HCT116 (cell line): ENCODE measurements at places on chromosomes 11 and 22.
A peak's percentile ranks its signal among the peaks of the same experiment; 100 is the strongest.

DNA sequence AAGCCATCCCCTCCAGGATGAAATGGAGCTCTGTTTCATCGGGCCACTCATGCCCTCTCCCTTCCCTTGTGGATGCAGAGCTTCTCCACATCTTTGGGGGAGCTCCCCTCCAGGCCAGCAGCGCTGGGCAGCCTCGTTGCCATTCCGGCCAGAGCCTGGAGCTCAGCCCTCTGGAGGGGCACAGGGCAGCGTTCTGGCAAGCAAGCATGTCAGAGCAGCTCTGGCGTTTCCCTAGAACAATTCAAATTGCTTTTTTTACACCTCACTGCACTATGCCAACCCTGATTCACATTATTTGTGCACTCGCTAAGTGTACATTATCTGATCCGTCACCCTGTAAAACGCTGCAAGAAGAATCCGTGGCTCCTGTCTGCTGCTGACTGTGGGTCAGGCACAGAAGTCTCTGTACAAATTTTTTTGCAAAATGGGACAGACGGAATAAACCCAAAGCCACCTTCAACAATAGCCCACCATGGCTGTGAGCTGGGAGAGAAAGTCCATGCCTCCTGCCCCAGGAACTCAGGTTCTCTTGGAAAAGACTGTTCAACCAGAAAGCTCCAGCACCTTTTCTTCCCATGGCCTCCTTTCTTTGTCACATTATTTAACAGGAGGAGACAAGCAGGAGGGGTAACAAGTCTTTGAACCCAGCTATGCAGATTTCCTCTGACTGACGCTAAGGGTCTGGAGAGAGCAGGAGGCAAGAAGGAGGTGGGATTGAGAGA lies 139.5 kb upstream of the CADM1 start:
- DNase-seq, result no peak

DNA sequence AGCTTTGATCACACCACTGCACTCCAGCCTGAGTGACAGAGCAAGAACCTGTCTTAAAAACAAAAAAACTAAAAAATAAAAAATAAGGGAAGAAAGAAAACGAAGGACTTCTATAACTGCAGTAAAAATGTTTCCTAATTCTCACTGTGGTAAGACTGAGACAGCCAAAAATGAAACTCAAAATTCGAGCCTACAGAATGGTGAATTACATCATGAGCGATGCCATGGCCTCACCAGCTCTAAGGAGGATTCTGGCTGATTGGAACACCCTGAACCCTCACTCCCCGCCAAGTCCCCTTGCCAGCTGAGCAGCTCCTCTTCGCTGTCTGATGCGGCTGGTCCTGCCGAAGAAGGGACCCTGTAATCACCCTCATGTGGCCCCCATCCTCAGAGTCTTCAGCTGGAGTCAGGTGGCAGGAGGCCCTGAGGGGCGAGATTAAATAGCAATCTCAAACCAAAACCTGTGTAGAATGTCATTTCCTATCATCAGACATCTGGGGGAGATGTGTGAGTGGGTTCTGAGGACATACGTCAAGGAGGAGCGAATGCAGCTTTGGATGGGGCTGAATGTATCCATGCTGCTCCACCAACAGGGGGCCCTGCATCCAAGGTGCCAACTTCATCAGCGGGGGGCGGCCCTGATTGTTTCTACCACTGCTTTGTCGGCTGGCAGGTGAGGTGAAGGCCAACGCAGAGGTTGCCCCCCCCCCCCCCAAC lies 29.2 kb downstream of the PDGFB start:
- peak; percentile 35 for DNase-seq

GRCh38 chr11:44865866-44866272 lies 84.8 kb downstream of the TP53I11 start:
- DNase-seq, result no peak

DNA sequence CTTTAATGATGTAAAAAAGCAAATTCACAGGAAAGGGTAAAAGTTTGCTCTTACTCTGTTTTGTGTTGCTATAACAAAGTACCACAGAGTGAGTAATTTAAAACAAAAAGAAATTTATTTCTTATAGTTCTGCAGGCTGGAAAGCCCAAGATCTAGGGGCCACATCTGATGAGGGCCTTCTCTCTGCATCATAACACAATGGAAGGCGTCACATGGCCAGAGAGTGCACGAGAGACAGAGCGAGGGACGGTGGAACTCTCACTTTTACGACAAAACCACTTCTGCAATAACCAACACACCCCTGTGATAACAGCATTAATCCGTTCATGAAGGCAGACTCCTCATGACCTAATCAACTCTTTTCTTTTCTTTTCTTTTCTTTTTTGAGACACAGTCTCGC lies 31.1 kb downstream of the CD6 start:
- no peak for DNase-seq

- no peak for DNase-seq
Observed at GRCh38 chr11:130133716-130134115, 25.9 kb upstream of the ST14 start.

GRCh38 chr11:99781074-99781473 lies 760.3 kb downstream of the CNTN5 start:
- DNase-seq, result no peak

- DNase-seq, result no peak
Observed at GRCh38 chr11:128184981-128185380, 402.4 kb downstream of the ETS1 start.

DNA sequence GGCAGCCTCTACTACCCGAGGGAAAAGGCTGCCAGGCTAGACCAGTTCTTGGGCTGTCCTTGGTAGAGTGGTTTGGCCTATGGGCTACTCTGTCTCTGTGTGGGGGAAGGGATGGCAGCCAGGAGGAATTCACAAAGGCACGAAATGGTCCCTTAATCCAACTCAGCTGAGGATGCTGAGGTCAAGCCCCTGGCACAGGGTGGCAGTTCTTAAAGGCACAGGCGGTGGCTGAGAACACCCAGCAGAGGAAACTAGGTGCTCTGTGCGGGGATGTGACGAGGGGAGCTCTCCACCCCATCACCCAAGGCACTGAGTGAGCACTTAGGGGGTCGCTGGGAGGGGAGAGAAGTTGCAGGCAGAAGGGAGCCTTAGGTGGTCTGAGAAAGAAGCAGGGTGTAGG lies at the start of gene MFRP:
MFRP (minus strand) TSS at position 101 of the 400 bp plus-strand sequence. CDS start 192 bp downstream, outside the sequence.
- no peak for DNase-seq

GRCh38 chr11:100940111-100940510 lies 189.5 kb downstream of the PGR start:
- no peak for DNase-seq

GRCh38 chr11:117606790-117607189 lies 190.2 kb downstream of the DSCAML1 start:
- no peak for DNase-seq
